Right lobe of liver (tissue), 6 donors: ENCODE measurements at places on chromosomes 13 and 19.
A peak's percentile ranks its signal among the peaks of the same experiment; 100 is the strongest.

- DNase-seq = peak; percentile 84
These were observed 647 bp upstream of the KLF12 start for GRCh38 chr13:74134777-74135325.

DNA sequence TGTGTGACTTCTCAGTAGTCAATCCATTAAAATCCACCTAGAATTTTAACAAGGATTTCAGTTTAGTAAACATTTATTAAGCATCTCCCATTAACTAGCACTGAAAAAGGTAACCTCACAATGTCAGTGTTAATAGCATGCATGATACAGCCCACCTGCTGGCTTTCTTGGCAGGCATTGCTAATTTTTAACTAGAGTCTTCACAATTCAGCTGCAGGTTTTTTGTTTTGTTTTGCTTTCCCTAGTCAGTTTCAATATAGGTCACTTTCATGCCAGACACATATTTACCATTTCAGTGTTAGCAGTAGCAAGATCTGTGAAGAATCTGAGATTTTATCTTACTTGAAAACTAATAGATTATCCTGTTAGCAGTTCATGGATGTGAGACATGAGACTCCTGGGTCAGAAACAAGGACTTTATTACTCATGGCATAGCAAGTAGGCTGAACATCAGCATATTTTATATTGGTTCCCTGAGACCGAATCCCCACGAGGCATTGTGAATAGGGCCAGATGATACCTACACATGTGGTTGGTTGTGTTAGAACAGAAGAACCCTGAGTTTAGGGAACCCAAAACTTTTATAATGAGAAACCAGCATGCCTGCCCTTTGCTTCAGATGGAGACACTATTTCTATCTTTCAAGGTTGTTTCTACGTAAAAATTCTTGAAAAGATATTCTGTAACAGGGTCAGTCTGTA, 198.0 kb upstream of the HTR2A start:
- DNase-seq = no peak

- DNase-seq = no peak
These were observed 17.5 kb downstream of the KANK2 start for GRCh38 chr19:11179716-11180297.

DNA sequence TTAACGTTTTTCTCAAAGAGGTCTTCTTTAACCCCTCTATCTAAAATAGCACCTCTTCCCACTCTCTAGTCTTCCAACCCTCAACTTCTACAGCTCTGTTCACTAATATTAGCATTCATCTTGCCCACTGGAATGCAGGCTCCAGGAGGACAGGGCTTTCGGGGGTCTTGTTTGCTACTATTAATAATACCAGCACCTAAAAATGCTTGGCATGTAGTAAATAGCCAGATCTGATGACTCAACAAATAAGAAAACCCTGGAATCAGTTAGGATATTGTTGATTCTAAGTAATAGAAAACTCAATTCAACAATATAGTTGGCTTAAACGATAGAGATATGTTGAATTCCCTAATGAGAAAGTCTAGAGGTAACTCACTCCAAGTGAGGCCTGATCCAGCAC, 14.2 kb downstream of the DYRK1B start:
- no peak for DNase-seq

GRCh38 chr13:63088226-63088625, 1672.6 kb upstream of the PCDH20 start:
- no peak for DNase-seq

- DNase-seq = peak; percentile 70
These were observed 492 bp downstream of the TMEM147 start for GRCh38 chr19:35545855-35546381.

DNA sequence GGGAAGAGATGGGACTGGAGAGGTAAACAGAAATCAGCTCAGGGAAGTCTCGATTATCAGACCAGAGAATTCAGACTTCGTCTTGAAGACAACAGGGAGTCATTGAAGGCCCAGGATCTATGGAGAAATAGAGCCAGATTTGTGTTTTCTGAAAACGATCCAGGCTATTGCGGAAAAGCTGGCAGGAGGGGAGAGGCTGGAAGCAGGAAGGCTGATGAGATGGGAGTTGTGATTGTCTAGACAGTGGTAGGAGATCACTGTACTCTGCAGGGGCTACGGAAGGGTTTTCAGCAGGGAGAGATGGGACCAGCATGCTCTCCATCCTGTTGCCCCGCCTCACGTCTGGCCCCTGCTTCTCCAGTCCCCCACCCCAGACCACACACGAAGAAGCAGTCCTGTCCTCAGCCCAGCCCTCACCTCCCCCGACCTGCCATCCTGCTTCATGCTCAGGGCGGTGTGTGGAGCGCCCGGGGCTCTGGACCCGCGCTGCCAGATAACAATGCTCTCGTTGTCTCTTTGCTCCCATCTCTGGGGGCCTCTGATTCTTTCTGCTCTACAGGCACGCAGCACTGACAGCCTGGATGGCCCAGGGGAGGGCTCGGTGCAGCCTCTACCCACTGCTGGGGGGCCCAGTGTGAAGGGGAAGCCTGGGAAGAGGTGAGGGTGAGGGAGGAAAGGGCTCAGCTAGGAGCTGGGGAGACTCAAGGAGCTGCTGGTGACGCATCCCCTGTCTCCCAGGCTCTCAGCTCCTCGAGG, 1.9 kb downstream of the ARHGAP33 start:
- no peak for DNase-seq

DNA sequence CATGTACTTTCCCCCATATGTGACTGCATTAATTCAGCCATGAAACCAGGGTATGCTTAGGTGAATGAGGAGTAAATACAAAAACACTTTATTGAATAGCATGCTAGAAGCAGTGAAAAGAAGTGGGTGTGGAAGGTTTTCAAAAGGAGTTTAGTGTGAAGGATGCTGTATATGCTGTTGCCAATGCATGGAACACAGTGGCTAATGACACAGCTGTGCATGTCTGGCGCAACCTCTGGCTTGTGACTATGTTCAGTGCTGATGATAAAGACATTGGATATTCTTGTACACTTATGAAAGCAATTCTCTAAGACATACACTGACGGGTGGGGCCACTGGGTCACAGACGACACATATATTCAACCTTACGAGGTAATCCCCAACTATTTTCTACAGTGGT, 55.2 kb downstream of the SOX21 start:
- no peak for DNase-seq

GRCh38 chr19:17260842-17261325, 3.7 kb downstream of the USHBP1 start:
- DNase-seq = peak; percentile 88

GRCh38 chr13:26401578-26402021, 147.7 kb downstream of the CDK8 start:
- DNase-seq = no peak

- DNase-seq = no peak
These were observed 3.6 kb upstream of the COMMD6 start for GRCh38 chr13:75541287-75541686.
